ENCODE measurements at places on chromosomes 1 and 21. TPM values are rescaled to one million over a fixed set of nuclear protein-coding genes. Genes with fewer than 3 reads are reported as not detected.

- no peaks in the 10 kb centered on the region for H3K27me3 ChIP-seq
- peak overlapping the region; percentile 99 for H3K27ac ChIP-seq
- H3K4me3 ChIP-seq = peak overlapping the region; percentile 85
- no peaks in the 10 kb centered on the region for H3K36me3 ChIP-seq
Measured at GRCh38 chr1:42815941-42816584, 859 bp upstream of the ERMAP start.

DNA sequence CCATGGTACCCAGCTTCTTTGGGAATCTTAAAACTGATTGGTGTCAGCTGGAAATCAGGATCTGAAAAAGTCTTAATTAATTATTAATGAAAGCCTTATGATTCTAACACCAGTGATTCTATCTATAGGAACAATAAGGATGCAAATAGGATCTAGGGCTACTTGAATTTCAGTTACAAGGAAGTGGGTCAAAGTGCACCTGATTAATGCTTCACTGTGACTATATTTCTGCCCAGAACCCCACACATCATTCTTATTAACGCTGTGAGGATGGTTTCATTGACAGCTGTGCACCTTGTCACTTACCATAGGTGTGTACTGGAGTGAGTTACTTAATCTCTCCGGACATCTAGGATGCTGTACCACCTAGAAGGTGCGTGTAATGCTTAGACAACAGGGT is 99.8 kb upstream of the ETV3 start:
- no peaks in the 10 kb centered on the region for H3K36me3 ChIP-seq
- DNase-seq = no peak
- no peak overlapping the region for H3K27ac ChIP-seq
- peaks cover 5% of the 10 kb centered on the region for H3K27me3 ChIP-seq
- H3K4me3 ChIP-seq = no peak overlapping the region
- no peaks in the 10 kb centered on the region for H3K4me1 ChIP-seq

- no peak for DNase-seq
- no peak overlapping the region for H3K27ac ChIP-seq
- H3K27me3 ChIP-seq = peaks cover 5% of the 10 kb centered on the region
- H3K4me3 ChIP-seq = no peak overlapping the region
- no peaks in the 10 kb centered on the region for H3K4me1 ChIP-seq
- H3K36me3 ChIP-seq = peaks cover 3% of the 10 kb centered on the region
Measured at GRCh38 chr1:206856674-206857464, 8.6 kb upstream of the IL20 start.

DNA sequence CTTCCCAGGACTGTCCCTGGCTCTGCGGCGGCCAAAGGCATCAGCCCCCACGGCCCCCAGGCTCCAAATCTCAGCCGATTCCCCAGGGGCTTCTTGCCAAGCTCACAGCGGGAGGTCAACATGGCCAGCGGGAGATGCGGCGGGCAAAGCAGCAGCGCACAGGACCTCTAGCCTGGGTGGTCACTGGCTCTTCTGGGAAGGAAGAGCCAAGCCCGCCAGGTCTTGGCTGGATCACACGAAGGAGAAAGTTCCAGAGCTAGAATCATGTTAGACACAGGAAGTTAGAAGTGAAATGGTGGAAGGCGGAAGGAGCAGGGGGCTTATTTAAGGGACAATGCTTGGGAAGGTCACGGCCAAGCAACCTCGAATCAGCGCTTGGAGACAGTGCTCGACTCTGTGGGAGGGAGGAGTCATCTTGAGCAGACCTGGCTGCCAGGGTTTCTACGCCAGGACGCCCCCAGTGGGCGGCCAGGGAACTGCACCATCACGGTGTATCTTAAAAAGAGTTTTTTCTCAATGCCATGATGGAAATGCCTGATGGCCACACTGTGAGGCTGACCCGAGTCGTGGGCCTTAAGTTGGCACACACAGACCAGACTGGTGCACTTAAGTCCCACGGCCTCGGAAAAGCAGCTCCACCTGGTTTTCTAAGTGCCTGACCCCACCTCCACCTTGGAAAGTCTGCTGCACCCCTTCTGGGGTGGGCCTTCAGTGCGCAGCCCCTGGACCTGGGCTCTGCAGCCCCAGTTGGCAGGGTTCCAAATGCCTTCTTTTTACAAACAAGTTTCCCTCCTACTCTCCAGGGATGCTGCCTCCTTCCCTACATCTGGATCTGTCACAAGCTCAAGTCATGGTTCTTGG is 29.3 kb downstream of the SLC66A1 start:
- H3K27ac ChIP-seq = peak overlapping the region; percentile 85
- peaks cover 53% of the 10 kb centered on the region for H3K36me3 ChIP-seq
- peak; percentile 89 for DNase-seq
- no peak overlapping the region for H3K4me3 ChIP-seq

DNA sequence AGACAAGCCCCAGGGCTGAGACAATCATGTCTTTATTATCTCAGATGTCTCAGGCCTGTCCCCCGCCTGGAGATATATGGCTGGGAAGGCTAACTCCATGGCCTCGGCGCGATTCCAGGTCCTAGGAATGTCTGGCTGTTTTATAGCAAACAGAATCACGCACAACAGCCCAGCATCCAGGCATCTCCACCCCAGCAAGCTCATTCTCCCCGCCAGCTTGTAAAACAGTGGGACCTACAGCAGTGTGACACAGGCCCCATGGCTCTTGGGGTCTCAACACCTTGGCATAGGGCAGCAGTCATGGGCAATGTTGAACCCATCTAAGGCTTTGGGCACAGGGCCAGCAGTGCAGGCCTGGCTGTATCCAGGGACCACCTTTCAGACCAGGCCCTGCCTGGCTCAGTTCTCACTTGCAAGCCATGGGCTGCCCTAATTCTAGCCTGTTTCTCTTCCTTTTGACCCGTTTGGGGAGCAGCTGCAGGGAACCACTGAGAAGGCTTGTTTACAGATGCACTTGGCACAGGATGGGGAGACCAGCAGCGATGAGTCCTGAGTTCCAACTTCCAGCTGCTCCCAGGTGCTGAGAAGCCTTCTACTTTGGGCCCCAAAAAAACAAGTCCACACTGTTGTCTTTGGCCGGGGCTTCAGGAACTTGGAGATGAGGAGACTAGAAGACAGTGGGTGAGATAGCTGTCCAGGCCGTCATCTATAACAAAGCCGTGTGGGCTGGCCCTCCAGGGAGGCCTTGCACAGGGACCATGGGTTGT is 34.4 kb downstream of the WNT4 start:
- DNase-seq = peak; percentile 57
- no peak overlapping the region for H3K4me3 ChIP-seq
- H3K27me3 ChIP-seq = no peaks in the 10 kb centered on the region
- H3K27ac ChIP-seq = no peak overlapping the region
- peaks cover 44% of the 10 kb centered on the region for H3K4me1 ChIP-seq
- H3K36me3 ChIP-seq = peaks cover 40% of the 10 kb centered on the region

DNA sequence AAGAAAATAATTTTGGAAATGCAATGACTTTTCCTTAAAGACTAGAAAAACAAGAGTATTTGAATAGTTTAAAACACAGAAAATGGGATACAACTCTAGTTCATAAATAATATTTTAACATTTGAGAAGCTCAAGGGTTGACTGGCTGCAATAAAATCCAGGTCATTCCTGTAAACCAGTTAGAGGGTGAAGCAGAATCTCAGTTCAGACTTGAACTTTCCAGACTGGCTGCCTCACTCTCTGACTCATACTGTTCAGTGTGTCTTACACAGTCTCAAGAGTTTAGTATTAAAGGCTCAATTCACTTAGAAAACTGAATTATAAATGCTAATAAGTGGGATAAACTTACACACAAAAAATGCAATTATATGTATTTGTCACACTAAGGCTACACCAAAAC is 89.9 kb downstream of the RAVER2 start:
- DNase-seq = no peak
- H3K4me3 ChIP-seq = no peak overlapping the region
- H3K4me1 ChIP-seq = no peaks in the 10 kb centered on the region
- no peaks in the 10 kb centered on the region for H3K27me3 ChIP-seq
- peaks cover 72% of the 10 kb centered on the region for H3K36me3 ChIP-seq
- peak overlapping the region; percentile 56 for H3K27ac ChIP-seq

DNA sequence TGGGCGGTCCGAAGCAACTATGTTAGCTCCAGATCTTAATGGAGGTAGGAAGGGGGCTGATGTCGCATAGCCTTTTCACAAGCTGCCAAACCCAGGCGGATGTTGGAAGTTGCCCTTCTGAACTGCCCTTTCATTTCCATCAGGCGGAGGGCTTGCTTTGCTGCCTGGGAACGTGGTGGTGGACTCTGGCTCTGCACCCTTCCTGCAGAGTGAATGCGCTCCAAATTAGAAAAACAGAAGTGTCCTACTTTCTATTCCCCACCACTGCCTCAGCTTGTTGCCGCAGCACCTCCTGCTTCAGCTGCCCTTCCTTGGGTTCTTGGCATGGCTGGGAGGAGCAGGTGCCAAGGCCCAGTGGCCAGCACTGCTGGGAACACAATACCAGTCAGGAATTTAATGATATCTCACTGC is 60.6 kb downstream of the AK4 start:
- H3K27ac ChIP-seq = no peak overlapping the region
- no peaks in the 10 kb centered on the region for H3K36me3 ChIP-seq
- DNase-seq = no peak
- no peak overlapping the region for H3K4me3 ChIP-seq

DNA sequence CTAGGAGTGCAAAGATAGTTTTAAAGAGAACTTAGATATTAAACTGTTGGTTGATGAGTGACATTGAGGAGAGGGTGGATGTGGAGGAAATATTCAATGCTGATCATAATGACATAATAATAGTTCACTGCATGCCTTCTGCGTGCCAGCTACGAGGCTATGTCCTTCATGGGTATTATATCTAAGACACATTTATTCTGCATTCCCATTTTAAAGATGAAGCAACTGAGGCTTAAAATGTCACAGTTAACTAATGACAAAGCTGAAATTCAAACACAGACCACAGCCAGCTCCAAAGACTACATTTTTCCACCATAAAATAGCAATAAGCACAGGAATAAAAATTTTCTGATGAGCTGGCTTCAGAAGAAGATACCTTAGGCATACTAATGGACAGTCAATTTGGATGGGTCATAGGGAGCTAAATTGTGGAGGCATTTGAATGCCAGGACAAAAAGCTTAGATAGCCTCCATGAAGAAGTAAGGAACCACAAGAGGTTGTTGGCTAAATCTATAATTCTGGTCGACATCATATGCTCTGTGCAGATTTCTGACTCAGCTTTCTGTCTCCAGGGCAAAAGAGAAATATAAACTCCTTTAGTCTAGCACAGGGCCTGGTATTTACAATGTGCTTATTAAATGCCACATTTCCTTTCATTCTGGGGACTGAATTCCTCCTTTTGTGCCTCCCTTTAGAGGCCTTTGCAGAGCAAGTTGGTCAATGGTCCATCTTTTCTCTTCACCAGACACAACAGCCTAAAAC is 71.2 kb upstream of the NRIP1 start:
- H3K27me3 ChIP-seq = no peaks in the 10 kb centered on the region
- no peak overlapping the region for H3K4me3 ChIP-seq
- no peaks in the 10 kb centered on the region for H3K4me1 ChIP-seq
- no peak overlapping the region for H3K27ac ChIP-seq

GRCh38 chr21:26388731-26389231 is 184.3 kb downstream of the CYYR1 start:
- no peaks in the 10 kb centered on the region for H3K36me3 ChIP-seq
- H3K27me3 ChIP-seq = no peaks in the 10 kb centered on the region
- DNase-seq = peak; percentile 13
- no peak overlapping the region for H3K4me3 ChIP-seq
- H3K27ac ChIP-seq = no peak overlapping the region

DNA sequence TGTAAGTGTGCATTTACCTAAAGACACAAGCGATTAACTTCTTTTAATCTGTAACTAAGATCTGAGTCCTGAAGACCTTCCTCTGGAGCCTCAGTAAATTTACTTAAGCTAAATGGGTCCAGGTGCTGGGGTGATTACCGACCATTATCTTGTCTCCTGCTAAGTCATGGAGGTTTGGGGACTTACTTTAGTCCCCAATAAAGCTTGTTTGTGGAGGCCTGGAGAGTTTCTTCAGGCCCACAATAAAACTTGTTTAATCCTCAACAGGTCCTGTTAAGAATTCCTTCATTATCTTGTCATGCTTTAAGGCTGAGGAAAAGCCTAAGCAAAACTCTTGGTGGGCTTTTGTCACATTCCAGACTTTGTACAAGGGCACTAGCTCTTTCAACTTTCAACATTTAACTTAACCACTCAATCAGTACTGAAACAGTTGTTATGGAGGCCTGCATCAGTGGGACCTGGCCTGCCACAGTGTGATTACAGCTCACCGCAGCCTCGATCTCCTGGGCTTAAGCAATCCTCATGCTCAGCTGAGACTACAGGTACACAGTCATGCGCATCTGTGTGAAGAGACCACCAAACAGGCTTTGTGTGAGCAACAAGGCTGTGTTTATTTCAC is 84.0 kb downstream of the FMO4 start:
- no peaks in the 10 kb centered on the region for H3K36me3 ChIP-seq
- H3K27me3 ChIP-seq = no peaks in the 10 kb centered on the region
- H3K27ac ChIP-seq = no peak overlapping the region
- DNase-seq = no peak
- no peaks in the 10 kb centered on the region for H3K4me1 ChIP-seq

GRCh38 chr1:61077676-61078541 is 4.5 kb upstream of the NFIA start:
- peak overlapping the region; percentile 80 for H3K27ac ChIP-seq
- H3K27me3 ChIP-seq = no peaks in the 10 kb centered on the region
- DNase-seq = peak; percentile 85
- H3K36me3 ChIP-seq = no peaks in the 10 kb centered on the region
- H3K4me1 ChIP-seq = peaks cover 31% of the 10 kb centered on the region

GRCh38 chr1:94793296-94793656 is 26.9 kb upstream of the SLC44A3 start:
- no peak for DNase-seq
- H3K36me3 ChIP-seq = no peaks in the 10 kb centered on the region

GRCh38 chr1:226772446-226773139 is 33.5 kb upstream of the ITPKB start:
- H3K4me3 ChIP-seq = no peak overlapping the region
- peaks cover under 1% of the 10 kb centered on the region for H3K27me3 ChIP-seq
- DNase-seq = no peak
- H3K36me3 ChIP-seq = no peaks in the 10 kb centered on the region

DNA sequence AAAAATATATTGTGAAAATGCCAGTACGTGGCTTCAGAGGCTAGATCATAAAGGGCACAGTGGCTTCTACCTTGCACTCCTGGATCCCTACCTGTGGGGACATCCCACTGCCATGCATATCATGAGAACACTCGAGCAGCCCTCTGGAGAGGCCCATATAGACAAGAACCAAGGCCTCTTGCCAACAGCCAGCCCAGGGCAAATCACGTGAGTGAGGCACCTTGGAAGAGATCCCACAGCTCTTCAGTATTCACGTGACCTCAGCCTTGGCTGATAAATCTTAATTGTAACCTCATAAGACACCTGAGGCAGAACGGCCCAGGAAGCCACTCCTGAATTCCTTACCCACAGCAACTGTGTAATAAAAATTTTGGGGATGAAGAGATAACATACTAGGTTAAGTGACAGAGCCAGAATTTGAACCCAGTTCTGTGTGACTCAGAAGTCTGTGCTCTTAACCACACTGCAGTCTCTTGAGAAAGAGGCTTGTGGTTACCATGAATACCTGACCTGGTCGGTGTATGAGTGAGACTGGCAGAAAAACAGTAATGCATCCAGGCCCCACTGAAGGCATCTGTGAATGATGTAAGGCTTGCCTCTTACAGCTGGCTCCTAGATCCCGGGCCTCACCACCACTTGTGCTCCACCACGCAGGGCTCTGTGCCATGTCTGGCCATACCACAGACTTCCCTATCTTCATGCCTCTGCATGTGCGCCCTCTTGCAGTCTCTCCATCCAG is 6.9 kb upstream of the A3GALT2 start:
- H3K36me3 ChIP-seq = peaks cover 97% of the 10 kb centered on the region
- H3K4me1 ChIP-seq = peaks cover 9% of the 10 kb centered on the region
- H3K27ac ChIP-seq = peak overlapping the region; percentile 53

Gene CD52
- polyA plus RNA-seq = not detected

Gene TGFB2
- polyA plus RNA-seq = 2.4 TPM

Gene TEDDM1
- not detected for polyA plus RNA-seq

Gene LORICRIN
- polyA plus RNA-seq = not detected

Gene CEP350
- 4.2 TPM for polyA plus RNA-seq

Gene ADAM15
- polyA plus RNA-seq = 64.1 TPM

Gene KIF26B
- 2.6 TPM for polyA plus RNA-seq

Gene HAPLN2
- 0.20 TPM for polyA plus RNA-seq

Gene CFAP74
- not detected for polyA plus RNA-seq

All from SK-N-SH (cell line).